ENCODE measurements at places on chromosomes 2 and 18.

DNA sequence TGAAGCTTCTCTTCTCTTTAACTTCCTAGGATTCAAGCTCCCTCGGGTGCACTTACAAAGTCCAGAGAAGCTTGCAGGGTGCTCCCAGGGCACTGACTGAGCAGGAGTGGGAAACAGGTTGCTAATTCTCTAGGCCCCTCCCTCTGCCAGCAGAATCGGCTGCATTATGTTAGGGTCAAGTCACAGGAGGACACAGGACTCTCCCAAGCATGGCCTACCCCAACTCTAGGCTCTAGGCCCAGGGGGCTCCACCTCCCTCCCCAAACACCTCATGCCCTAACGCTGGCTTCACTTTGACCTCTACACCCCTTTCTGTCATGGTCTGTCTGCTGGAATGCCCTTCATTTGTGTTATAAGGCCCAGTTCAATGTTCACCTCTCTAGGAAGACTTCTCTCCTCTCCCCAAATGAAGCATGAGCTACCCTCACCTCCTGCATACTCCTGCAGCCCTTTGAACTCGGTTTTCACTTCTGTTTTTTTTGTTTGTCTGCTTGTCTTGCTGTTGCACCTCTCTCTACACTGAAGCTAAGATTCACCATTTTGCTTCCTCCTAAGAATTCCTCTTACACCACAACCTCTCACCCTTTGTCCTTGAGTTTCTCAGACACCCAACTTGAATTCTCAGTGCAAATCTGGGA is 521.8 kb upstream of the ID2 start:
- DNase-seq, result no peak

DNA sequence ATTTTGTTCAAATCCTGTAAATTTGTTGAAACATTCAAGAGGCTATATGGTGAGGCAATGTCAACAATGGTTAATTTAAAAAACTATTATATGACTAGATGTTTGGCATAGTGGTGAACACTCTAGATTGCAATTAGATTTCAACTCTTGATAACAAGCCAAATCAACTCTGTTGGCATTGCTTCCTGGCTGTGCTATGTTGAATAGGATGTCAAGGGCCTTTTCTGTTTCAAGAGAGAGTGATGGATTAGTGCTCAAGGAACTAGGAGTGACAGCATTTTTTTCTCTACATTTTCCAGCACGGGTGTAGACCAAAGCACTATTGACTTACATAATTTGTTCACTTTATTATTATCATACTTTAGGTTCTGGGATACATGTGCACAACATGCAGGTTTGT is 172.4 kb upstream of the KCNH7 start:
- no peak for DNase-seq

DNA sequence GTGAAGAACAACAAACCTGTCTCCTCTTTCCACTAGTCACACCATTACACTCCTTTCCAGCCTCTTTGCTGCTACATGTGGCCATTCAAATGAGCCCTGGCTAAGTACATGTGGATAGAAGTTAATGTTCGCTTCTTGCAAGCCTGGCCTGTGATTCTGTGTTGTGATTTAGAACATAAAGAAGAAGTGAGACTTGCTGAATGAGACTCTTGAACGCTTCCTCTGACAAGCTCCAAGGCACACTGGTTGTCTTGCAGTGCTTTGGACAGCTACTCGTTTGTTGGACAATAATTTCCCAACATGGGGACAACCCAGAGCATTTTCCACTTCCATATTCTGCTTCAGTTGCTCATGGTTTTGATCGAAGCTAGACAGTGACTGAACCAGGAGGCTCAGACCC is 57.3 kb downstream of the CCDC74A start:
- no peak for DNase-seq

DNA sequence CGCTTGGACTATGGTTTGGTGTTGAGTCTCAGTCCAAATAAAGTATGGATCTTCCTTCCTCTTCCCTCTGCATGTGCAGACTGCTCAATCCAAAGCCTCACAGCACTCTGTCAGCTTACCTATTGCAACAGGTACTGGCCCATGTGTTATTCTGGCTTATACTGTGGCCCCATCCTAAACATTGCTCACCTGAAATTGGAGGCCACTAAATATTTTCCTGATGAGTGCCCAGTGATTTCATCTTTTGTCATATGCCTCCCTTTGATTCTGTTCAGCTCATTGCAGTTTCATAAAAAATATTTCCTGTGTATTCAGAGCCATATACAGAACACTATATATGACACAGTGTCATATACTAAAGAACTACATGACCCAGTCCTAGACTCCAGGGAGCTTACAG is 86.3 kb upstream of the FAM136A start:
- no peak for DNase-seq

DNA sequence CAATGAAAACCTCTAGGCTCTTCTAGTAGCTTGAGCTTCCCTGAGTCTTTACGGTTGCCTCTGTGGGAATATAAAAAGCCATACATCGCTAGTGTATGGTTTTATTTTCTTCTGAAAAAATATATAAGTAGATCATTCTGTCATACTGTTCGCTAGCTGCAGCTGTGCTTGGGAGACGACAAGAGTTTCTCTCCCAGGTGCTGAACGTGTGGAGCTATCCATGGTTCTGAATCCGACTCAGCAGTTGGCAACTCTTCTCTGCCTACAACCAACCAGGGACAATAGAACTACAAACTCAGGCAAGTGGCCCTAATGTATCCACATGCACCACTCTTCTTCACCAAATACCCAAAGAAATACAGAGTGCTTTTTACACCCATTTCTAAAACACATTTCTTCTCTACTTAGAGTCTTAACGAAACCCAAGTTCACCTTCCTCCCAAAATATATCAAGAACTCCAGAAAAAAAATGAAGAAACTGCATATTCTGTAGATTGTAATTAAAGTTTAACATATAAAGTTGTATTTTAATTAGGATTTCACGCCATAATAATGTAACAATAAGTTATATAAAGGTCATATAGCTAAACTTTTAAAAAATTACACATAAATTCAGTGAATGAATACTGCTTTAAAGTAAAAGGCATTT is 2.2 kb upstream of the KCNH7 start:
- no peak for DNase-seq

DNA sequence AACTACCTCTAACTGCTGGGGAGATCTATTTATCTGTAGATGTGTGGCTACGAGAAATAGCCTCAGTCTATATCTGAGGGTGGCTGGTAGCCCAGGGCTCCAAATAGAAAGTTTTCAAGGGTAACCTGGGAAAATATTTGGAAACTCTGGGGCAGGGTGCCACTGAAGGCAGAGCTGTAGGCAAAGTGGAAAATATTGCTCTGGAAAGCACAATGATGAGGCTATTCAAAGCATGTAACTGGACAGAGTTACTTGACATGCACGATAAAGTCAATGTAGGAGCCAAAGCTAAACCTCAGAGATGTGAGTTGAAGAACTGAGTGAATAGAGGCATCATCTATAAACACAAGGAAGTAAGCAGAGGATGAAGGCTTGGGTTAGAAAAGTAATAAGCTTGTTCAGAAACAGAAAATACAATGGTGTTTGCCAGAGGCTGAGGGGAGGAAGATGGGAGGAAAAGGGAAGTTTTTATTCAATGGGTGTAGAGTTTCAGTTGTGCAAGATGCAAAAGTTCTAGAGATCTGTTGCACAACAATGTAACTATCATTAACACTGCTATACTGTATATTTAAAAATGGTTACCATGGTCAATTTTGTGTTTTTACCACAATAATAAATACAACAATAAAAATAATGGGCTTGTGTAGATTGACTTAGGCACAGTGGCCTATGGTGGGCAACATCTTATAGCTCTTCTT is 171.6 kb downstream of the MBD2 start:
- DNase-seq, result no peak

DNA sequence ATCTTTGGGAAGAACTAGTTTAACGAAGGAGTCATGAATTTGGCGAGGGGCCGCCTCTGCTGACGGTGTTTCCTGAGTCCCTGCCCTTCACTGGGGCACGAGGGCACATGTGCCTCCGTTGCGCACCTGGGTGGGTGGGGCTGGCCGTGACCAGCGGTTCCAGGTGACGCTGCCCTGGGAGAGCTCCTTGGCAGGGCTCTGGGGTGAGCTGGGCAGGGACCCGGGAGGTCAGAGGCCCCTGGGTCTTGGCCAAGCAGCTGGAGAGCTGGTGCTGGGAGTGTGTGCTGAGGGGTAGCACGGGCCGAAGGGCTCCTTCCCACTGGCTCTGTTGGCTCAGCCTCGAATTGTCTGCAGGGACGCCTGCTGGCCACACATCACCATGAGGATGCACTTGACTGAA is 104.6 kb downstream of the RTP5 start:
- no peak for DNase-seq

GRCh38 chr2:204315236-204315662 is 230.0 kb upstream of the PARD3B start:
- no peak for DNase-seq

- DNase-seq, result no peak
Observed at GRCh38 chr2:37583867-37584266, 87.6 kb downstream of the CDC42EP3 start.

GRCh38 chr2:231046916-231047273 is 9.6 kb downstream of the C2orf72 start:
- no peak for DNase-seq

GRCh38 chr2:165877565-165878550 is 75.7 kb downstream of the TTC21B start:
- DNase-seq, result no peak

- no peak for DNase-seq
Observed at GRCh38 chr2:129801575-129801974, 177.9 kb upstream of the RAB6C start.

DNA sequence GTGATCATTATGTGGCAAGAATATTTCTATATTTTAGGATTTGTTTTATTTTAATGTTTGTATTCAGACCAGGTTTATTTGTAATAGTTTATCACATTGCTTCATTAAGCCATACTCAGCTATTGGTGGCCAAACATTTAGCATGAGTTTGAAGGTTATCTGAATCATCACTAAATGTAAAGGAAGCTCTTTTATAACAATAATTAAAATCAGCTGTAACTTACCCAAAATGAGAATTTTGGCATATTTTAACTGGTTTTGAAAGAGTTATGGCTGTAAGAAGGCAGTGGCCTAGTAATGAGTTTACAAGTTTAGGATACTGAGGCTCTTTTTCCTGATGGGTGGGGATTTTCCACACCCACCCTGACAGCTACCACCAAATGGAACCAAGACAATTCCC is 177.8 kb downstream of the EN1 start:
- no peak for DNase-seq
